ENCODE measurements at places on chromosomes 7 and 10.
A peak's percentile ranks its signal among the peaks of the same experiment; 100 is the strongest.

GRCh38 chr10:49112098-49112497 is 3.2 kb downstream of the VSTM4 start:
- DNase-seq = no peak

DNA sequence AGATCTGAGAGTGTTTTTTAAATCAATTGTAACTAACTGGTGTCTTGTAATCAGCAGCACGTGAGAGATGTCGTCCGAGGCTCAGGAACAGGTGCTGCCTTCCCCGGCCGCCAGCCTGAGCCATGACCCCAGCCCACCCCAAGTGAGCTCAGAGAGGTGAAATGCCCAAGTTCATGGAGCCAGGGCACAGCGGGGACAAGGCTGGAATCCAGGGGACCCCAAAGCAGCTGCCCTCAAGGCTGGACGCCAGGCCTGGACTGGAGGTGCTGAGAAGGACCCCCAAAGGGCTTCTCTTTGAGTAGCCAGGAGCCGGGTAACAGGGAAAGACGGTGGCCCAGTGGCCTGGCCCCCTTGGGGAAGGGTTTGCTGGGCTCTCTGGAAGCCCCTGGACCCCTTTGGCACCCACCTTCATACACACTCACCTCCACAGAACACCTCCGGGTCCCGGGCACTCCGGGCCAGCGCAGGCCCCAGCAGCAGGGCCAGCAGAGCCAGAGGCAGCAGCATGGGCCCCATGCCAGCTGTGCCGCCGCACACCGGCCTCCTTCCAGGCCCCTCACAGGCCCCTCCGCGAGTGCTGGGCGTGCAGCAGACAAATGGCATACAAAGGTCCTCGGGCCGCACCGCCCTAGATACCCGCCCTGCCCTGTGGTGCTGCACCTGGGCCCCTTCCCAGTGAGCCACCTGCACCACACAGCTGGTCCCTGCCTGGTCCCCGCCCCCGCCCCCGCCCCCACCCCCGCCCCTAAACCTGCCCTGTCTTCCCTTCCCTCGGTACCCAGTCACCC is 24.0 kb upstream of the CNPY1 start:
- DNase-seq = no peak

DNA sequence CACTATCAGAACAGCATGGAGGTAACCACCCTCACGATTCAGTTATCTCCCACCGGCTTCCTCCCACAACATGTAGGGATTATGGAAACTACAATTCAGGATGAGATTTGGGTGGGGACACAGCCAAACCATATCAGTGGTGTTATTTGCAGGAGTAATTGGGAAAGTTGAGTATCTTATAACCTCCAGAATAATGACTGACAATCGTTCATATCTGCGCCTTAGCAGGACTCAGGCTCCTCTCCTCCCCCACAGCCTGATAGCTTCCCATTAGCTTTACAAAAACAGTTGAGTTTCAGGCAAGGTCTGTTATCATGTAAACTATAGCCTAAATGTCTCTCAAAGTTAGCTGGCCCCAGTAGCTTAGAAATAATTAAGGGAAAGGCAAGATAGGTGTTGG is 3.4 kb upstream of the ERCC6 start:
- DNase-seq = no peak

GRCh38 chr7:26151096-26151495 is 902 bp upstream of the NFE2L3 start:
- no peak for DNase-seq

DNA sequence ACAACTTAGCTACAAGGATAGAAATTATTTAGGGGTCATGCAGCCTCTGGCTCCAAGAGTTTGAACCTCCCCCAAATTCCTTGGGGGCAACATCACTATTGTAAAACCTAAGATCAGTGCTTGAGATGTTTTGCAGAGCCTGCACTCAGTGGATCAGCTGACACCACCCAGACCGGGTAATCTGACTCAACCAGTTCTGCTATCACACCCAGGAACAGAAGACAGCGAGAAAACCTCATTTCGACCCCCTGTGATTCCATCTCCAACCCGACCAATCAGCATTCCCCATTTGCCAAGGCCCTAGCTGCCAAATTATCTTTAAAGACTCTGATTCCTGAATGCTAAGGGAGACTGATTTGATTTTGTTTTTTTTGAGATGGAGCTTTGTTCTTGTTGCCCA is 5.2 kb downstream of the TACR2 start:
- no peak for DNase-seq

DNA sequence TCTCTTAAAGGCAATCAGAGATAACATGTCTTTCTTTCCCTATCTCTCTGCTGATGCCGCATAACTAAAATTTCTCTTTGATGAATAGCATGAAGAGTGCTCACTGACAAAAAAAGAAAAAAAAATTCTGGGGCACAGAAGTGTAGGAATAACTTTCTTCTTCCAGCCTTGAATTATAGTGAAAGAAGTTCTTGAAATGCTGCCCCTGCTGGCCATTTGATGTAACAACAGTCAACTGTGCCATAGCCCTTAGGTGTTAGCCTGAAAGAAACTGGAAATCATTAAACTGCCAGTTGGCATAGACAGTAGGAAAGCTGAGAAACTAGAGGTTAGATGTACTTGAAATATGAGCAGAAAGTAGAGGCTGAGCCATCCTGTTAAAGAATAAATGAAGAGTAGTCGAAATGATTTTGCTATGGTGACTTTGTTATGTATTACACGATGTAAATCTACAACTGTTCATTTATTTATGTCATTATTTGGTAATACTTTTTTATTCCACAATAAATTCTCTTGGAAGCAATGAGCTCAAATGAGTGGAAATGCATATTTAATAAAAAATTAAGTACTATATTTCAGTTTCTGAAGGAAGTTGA is 48.3 kb upstream of the FAM171A1 start:
- DNase-seq = peak; percentile 9
